Tibial nerve (tissue), 4 donors: ENCODE measurements at places on chromosomes 11 and 22. TPM values are rescaled to one million over a fixed set of nuclear protein-coding genes. Genes with fewer than 3 reads are reported as not detected.

DNA sequence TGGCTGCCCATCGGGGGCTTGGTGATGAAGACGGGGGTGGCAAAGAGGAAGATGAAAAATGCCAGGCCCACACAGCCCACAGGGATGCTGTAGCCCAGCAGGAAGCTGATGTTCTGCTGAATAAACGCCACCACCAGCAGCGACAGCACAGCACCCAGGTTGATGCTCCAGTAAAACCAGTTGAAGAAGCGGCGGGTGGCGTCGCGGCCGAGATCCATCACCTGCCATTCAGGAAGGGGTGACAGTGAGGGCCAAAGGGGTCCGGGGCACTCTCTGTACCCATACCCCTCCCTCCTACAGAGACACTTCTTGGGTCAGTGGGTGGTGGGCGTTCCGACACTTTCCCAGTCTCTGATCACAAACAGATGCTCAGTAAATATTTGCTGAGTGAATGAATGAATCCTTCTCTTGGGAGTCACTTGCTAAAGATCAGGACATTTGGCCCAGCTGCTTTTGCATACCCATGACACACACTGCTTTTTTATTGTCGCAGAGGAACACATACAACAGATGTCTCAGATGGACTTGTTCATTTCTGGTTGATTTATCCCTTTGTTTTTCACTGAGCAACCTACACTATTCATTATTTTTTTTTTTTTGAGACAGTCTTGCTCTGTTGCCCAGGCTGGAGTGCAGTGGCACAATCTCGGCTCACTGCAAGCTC is 5.2 kb downstream of the SLC15A3 start:
- DNase-seq: no peak
- peaks cover 10% of the 10 kb centered on the region for H3K36me3 ChIP-seq
- H3K4me1 ChIP-seq: peaks cover 15% of the 10 kb centered on the region
- H3K27me3 ChIP-seq: no peaks in the 10 kb centered on the region
- H3K27ac ChIP-seq: peak overlapping the region; percentile 98

Gene RIN1
- total RNA-seq: 14.1 TPM

- DNase-seq: no peak
- H3K27ac ChIP-seq: no peak overlapping the region
- H3K4me3 ChIP-seq: no peak overlapping the region
Observed at GRCh38 chr22:44047891-44048301, 23.8 kb downstream of the PARVB start.

Gene GRIK4
- 0.22 TPM for total RNA-seq

Gene SYCE3
- not detected for total RNA-seq

Gene MPZL2
- total RNA-seq: 6.7 TPM

Gene GAL3ST1
- 17.7 TPM for total RNA-seq

- no peaks in the 10 kb centered on the region for H3K27me3 ChIP-seq
- DNase-seq: no peak
- H3K4me1 ChIP-seq: peaks cover 11% of the 10 kb centered on the region
Observed at GRCh38 chr11:65152122-65152521, 17.8 kb upstream of the SYVN1 start.

GRCh38 chr11:119700030-119700429 is 29.0 kb downstream of the NECTIN1 start:
- H3K36me3 ChIP-seq: no peaks in the 10 kb centered on the region
- H3K4me3 ChIP-seq: no peak overlapping the region
- DNase-seq: no peak
- H3K4me1 ChIP-seq: peaks cover 5% of the 10 kb centered on the region

- no peak overlapping the region for H3K4me3 ChIP-seq
- no peaks in the 10 kb centered on the region for H3K36me3 ChIP-seq
- H3K27me3 ChIP-seq: no peaks in the 10 kb centered on the region
Observed at GRCh38 chr11:44505581-44506054, 59.8 kb upstream of the CD82 start.

Gene TBX10
- not detected for total RNA-seq

GRCh38 chr11:134712228-134713145 is 300.4 kb upstream of the B3GAT1 start:
- no peak overlapping the region for H3K4me3 ChIP-seq
- DNase-seq: no peak
- H3K27ac ChIP-seq: no peak overlapping the region
- H3K27me3 ChIP-seq: no peaks in the 10 kb centered on the region
- H3K4me1 ChIP-seq: no peaks in the 10 kb centered on the region
- H3K36me3 ChIP-seq: no peaks in the 10 kb centered on the region

Gene OR4C12
- total RNA-seq: not detected

- no peak for DNase-seq
- H3K27ac ChIP-seq: no peak overlapping the region
- H3K4me1 ChIP-seq: no peaks in the 10 kb centered on the region
Observed at GRCh38 chr22:43846966-43847365, 15.3 kb downstream of the SULT4A1 start.

Gene KCNE3
- 5.7 TPM for total RNA-seq

DNA sequence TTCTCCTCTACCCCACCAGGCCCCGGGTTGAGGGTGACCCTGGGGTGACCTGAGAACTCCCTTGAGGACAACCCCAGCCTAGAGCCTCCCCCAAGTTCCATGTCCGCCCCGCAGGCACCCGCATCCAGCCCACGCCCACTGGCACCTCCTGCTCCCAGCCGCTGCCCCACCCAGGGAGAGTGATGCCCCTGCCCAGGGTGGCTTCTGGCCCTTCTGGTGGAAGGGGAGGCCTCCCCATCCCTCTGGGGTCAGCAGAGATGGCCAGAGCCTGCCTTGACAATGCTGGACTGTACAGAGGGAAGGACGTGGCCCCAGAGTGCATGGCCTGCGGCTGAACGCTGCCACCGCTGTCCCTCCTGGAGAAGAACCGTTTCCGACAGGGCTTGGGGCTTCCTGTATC is 1.1 kb upstream of the TH start:
- DNase-seq: no peak
- no peak overlapping the region for H3K27ac ChIP-seq
- H3K4me3 ChIP-seq: no peak overlapping the region
- H3K27me3 ChIP-seq: peaks cover 21% of the 10 kb centered on the region

GRCh38 chr22:44583854-44584253 is 85.8 kb upstream of the RTL6 start:
- no peaks in the 10 kb centered on the region for H3K36me3 ChIP-seq
- no peaks in the 10 kb centered on the region for H3K4me1 ChIP-seq
- DNase-seq: no peak
- H3K4me3 ChIP-seq: no peak overlapping the region

- no peaks in the 10 kb centered on the region for H3K27me3 ChIP-seq
- no peak for DNase-seq
- H3K36me3 ChIP-seq: no peaks in the 10 kb centered on the region
- H3K27ac ChIP-seq: no peak overlapping the region
Observed at GRCh38 chr22:28736301-28737155, 5.1 kb downstream of the CHEK2 start.

DNA sequence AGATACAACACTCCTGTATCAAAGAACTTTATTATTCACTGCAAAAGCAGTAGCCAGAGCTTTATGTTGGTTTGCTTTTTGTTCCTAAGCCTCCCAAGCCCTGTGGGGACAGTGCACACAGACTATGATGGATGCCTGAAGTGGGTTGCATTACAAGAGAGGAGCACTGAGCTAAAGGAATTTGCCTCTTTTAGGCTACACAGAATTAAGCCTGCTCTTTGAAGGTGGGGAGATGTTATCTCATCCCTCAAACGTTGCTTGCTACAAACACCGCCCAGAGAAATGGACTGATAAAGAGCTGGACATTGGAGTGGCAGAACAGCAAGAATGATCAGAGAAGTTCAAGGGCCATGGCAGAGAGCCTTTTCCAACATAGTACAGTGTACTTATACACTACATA is 2.5 kb upstream of the POGLUT3 start:
- no peak for DNase-seq
- no peak overlapping the region for H3K27ac ChIP-seq
- H3K36me3 ChIP-seq: no peaks in the 10 kb centered on the region
- no peaks in the 10 kb centered on the region for H3K4me1 ChIP-seq

Gene ACR
- total RNA-seq: not detected

DNA sequence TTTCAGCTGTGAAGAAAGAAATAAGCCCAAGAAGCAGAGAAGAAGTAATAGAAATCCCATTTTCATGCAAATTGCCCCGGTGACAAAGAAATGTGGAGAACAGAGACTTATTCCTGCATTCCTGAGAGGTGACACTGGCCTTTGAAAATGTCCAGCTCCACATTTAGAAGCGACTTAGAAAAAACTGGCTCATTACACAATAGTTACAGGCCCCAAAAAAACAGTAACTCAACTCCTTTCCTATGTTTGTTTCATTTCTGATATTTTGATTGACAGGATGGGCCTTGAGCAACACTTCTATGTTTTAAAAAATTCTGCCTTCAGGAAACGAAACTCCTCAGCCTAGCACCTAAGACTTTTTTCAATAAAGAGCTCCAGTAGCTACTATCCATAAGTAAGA is 726.9 kb upstream of the TENM4 start:
- DNase-seq: no peak
- H3K4me3 ChIP-seq: no peak overlapping the region
- H3K36me3 ChIP-seq: no peaks in the 10 kb centered on the region
- H3K4me1 ChIP-seq: no peaks in the 10 kb centered on the region
- H3K27ac ChIP-seq: no peak overlapping the region

Gene ANO5
- 5.1 TPM for total RNA-seq

Gene FXYD6
- 29.4 TPM for total RNA-seq

Gene EMID1
- 4.5 TPM for total RNA-seq

DNA sequence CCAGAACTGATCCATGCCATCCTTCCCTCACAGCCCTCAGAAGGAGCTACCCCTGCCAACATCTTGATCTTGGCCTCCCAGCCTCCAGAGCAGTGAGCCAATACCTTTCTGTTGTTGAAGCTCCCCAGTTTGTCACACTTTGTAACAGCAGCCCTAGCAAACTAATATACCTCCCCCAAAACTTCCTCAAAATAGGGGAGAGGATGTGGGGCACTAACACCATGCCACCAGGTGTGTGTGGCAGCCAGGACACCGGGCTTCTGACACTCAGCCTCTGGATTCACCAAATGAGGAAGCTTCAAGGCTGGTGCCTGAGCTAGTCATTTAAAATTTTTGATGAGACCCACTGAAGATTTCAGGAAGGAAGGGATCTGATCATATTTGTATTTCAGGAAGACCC is 84.9 kb downstream of the CSNK2A3 start:
- no peaks in the 10 kb centered on the region for H3K36me3 ChIP-seq
- H3K27ac ChIP-seq: no peak overlapping the region
- no peaks in the 10 kb centered on the region for H3K4me1 ChIP-seq
- no peaks in the 10 kb centered on the region for H3K27me3 ChIP-seq

Gene UPK3A
- total RNA-seq: not detected

GRCh38 chr11:106961518-106961917 is 56.8 kb downstream of the GUCY1A2 start:
- H3K4me1 ChIP-seq: no peaks in the 10 kb centered on the region
- no peaks in the 10 kb centered on the region for H3K36me3 ChIP-seq
- H3K4me3 ChIP-seq: no peak overlapping the region
- H3K27ac ChIP-seq: no peak overlapping the region
- DNase-seq: no peak

DNA sequence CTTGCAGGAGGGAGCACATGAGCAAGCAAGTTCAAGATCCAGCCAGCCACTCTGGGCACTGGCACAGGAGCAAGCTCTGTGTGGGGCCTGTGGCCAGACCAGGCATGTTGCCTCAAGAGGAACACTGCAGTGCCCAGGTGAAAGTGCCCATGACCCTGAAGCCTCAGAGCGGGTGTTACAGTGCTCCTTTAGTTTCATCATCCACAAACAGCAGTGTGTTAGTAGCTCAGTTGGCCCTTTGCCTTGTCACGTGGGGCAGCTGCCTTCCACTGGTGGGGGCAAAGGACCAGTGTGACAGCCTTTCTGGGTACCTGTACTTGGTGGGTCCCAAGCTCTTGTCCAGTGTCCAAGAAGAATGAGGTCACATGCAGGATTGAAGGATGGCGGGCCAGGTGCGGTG is 3.0 kb upstream of the EI24 start:
- no peaks in the 10 kb centered on the region for H3K27me3 ChIP-seq
- no peak overlapping the region for H3K4me3 ChIP-seq
- DNase-seq: no peak
- no peak overlapping the region for H3K27ac ChIP-seq
- H3K36me3 ChIP-seq: no peaks in the 10 kb centered on the region

- no peak overlapping the region for H3K27ac ChIP-seq
- no peak for DNase-seq
- no peaks in the 10 kb centered on the region for H3K27me3 ChIP-seq
- H3K4me1 ChIP-seq: no peaks in the 10 kb centered on the region
Observed at GRCh38 chr11:44193856-44194255, 98.4 kb downstream of the EXT2 start.

- no peak overlapping the region for H3K4me3 ChIP-seq
- DNase-seq: no peak
- peaks cover 2% of the 10 kb centered on the region for H3K36me3 ChIP-seq
Observed at GRCh38 chr11:117172724-117173421, 5.7 kb upstream of the SIDT2 start.

Gene EHF
- not detected for total RNA-seq

Gene TMA7B
- not detected for total RNA-seq

Gene OR8A1
- not detected for total RNA-seq

Gene C22orf31
- not detected for total RNA-seq

Gene PKP3
- total RNA-seq: 13.7 TPM
